ENCODE measurements at places on chromosomes 16 and 17. TPM values are rescaled to one million over a fixed set of nuclear protein-coding genes. Genes with fewer than 3 reads are reported as not detected.

- DNase-seq, result peak; percentile 50
These were observed 10.5 kb downstream of the PDILT start for GRCh38 chr16:20393801-20394577.

DNA sequence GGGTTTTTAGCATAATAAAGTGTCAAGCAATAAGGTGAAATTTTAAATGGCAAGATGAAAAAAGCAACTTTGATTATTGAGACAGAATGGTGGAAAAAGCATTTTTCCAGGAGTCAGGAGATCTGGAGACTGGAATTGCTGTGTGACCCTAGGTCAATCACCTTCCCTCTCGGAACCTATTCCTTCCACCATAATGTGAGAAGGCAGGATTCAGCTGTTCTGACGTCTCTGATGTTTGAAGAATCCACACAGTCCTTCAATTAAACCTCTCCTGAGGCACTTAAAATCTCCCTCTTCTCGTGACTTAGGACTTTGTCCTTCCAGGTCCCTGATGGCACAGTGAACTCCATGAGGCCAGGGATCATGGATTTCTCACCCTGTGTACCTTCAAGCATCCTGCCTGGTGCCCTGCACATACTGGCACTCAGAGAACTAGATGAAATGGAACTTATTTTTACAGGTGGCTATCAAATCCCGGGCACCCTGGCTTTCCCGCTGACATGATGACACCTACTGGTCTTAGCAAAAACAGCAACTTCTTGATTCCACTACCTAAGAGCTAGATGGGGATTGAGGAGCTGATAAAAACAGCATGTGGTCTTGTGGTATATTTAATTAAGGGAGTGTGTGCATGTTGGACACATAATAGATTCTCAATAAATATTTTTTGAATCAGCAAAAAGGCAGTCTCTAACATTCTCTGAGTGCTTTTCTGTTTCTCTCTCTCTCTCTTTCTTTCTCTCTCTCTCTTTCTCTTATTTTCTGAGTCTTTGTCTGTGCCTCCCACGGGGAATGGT, 2.3 kb upstream of the CCDC182 start:
- DNase-seq, result peak; percentile 55

DNA sequence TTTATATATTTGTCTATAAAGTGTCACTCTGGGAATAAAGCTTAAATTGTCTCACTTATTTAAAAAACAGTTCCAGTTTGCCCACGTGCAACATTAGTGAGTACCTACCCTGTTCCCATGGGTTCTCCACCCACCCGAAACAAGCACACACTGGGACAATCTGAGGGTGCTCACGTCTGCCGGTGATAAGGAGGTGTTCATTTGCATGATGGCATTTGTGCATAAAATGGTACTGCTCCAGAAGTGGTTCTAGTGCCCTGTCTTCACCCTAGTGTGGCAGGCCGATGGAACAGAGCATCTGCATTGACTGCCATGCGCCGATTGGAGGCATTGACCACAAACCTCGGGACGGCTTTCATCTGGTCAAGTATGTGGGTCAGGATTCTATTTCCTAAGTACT, 35.6 kb upstream of the ENDOV start:
- DNase-seq, result no peak

- no peak for DNase-seq
These were observed 3.0 kb upstream of the CBX4 start for GRCh38 chr17:79842136-79842655.

DNA sequence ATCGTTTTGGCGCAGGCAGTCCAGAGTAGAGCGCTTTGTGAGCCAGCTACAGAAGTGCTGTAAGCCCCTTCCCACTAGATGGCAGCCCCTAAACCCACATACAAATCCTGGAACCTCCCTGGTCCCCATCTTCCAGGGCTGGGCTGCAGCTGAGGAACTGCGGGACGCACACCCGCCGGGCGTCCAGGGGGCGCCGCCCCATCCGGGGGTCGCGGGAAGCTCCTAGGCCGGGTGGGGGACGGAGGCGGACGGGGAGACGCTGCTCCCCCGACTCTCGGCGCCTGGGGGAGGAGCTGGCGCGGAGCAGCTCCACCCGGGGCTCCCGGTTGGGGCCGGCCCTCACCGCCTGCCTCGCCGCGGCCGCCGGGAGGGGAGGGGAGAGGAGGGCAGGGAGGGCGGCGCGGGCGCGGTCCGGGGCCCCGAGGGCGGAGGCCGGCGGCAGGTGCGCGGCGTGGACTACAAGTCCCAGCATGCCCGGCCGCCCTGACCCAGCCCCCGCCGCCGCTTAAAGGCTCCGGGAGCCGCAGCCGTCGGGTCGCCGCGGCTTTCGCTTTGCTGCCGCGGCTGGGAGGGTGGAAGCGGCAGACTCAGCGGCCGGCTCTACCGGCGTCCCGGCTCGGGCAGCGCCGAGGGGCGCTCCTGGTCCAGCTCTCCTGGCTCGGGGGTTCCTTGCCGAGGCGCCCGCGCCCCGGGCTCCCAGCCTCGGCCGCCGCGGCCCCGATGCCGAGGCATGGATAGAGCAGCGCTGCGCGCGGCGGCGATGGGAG, at the start of gene KSR1:
TSS of gene KSR1 (plus strand) at position 535 of the 767 bp plus-strand sequence. CDS start at position 731, 196 bp downstream.
- peak; percentile 66 for DNase-seq

- no peak for DNase-seq
These were observed 621.0 kb downstream of the WWOX start for GRCh38 chr16:78720416-78720815.

GRCh38 chr17:17354560-17355349, 51.6 kb downstream of the NT5M start:
- peak; percentile 53 for DNase-seq

DNA sequence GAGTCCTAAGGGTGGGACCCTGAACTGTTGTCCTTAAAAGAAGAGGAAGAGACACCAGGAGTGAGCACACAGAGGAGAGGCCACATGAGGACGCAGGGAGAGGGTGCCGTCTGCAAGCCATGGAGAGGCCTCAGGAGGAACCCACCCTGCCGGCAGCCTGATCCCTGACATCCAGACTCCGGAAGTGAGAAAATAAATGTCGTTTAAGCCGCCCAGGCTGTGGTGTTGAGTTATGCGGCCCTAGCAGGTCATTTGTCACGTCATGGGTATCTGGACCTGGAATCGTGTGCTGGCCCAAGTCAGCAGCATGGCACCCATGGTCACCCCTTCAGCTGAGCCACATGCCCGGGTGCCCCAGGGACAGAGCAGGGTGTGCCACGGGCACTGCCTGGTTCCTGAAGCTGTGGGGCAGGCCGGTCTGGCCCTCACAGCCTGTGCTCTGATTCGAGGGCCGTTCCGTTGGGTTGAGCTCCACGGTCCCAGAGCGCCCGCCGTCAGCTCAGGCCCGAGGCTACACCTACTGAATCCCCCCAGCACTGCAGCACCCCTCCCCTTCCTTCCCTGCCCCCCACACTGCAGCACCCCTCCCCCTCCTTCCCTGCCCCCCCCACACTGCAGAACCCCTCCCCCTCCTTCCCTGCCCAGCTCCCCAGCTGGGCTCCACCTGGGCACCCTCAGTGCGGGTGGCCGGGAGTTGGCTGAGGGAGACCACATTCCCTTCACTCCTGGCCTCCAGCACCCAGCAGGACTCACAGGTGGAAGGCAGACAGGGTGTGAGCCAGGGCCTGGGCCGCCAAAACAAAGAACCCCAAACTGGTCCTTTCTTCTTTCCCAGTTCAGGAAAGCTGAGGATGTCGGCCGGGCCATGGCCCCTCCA, 2.7 kb upstream of the CCDC57 start:
- no peak for DNase-seq

- DNase-seq, result peak; percentile 83
These were observed 7.5 kb downstream of the UBE2Z start for GRCh38 chr17:48915459-48916282.

- no peak for DNase-seq
These were observed 302.7 kb downstream of the CA10 start for GRCh38 chr17:51855806-51856205.

GRCh38 chr16:15961571-15962090, 12.2 kb downstream of the ABCC1 start:
- peak; percentile 27 for DNase-seq

The RGS11 gene
- total RNA-seq, result not detected

The KRTAP9-9 gene
- total RNA-seq, result not detected

The GAS2L2 gene
- total RNA-seq, result not detected

The PTGES3L gene
- 0.67 TPM for total RNA-seq

The PEX12 gene
- 7.0 TPM for total RNA-seq

The CDRT4 gene
- not detected for total RNA-seq

The VASN gene
- total RNA-seq, result 115 TPM
